ENCODE measurements at places on chromosomes 3 and 15. TPM values are rescaled to one million over a fixed set of nuclear protein-coding genes. Genes with fewer than 3 reads are reported as not detected.
A peak's percentile ranks its signal among the peaks of the same experiment; 100 is the strongest.

Gene ITIH1
- 5.9 TPM for polyA plus RNA-seq

- H3K4me3 ChIP-seq, result no peak overlapping the region
- no peaks in the 10 kb centered on the region for H3K36me3 ChIP-seq
- no peak for DNase-seq
- no peaks in the 10 kb centered on the region for H3K27me3 ChIP-seq
- H3K27ac ChIP-seq, result no peak overlapping the region
Measured at GRCh38 chr15:89077750-89078149, 10.5 kb upstream of the ABHD2 start.

- H3K4me1 ChIP-seq, result peaks cover 84% of the 10 kb centered on the region
- no peak for DNase-seq
- H3K27ac ChIP-seq, result peak overlapping the region; percentile 90
Measured at GRCh38 chr15:66498501-66499386, 1.2 kb upstream of the SNAPC5 start.

DNA sequence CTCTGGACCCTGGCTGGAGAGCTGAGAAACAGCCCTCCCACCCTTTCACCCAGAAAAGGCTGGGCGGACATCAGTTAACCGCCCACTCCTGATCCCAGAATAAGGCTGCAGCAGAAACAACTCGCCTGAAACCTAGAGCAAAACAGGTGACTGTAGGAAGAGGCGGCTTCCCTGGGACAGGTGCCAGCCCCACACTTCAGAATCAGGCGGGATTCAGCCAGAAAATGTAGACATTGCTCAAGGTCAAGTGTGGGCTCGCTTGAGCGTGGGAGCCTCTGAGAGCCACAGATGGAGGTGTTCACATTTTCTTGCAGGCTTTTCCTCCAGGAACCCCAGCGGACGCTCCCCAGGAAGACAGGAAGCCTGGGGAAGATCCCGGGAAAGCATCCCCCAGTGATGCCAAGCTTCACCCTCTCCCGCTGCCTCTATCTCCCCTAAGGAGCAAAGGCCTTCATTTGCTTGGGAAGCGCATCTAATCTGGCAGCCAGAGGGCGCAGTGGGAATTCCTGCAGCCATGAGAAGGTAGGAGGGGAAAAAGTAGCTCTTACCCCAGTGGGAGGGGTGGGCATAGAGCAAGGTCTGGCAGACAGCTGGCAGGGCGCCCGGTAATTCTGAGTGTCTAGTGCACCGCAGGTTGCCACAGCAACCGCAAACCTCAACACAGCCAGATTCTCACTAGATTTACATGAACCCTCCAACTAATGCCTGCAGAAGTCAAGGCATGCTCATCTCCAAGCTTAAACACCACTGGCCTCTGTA is 77.7 kb downstream of the OCA2 start:
- H3K4me1 ChIP-seq, result no peaks in the 10 kb centered on the region
- H3K27me3 ChIP-seq, result no peaks in the 10 kb centered on the region
- H3K27ac ChIP-seq, result no peak overlapping the region

Gene GRIP2
- polyA plus RNA-seq, result 2.5 TPM

- peak overlapping the region; percentile 1 for H3K27ac ChIP-seq
- no peaks in the 10 kb centered on the region for H3K36me3 ChIP-seq
- peaks cover 82% of the 10 kb centered on the region for H3K4me1 ChIP-seq
- DNase-seq, result no peak
- H3K27me3 ChIP-seq, result no peaks in the 10 kb centered on the region
- H3K4me3 ChIP-seq, result no peak overlapping the region
Measured at GRCh38 chr3:136919799-136920580, 37.8 kb upstream of the IL20RB start.

DNA sequence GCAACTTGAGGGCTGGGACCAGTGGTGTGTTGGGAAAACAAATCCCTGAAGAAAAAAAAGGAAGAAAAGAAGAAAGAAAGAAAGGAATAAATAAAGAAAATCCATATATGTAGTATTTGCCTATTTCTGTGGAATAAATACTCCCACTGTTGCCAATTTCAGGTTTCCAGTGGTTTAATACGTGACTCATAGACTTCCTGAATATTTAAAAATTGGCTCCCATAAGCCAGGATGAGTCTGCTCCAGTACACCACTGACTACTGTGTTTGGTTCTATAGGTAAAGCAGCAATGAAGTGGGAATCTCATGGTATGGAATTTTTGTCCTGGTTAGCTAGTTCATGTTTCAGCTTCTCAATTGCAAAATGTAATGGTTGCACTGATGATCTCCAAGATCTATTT is 31.6 kb downstream of the PYDC2 start:
- no peak overlapping the region for H3K4me3 ChIP-seq
- H3K36me3 ChIP-seq, result no peaks in the 10 kb centered on the region
- H3K27ac ChIP-seq, result no peak overlapping the region
- no peak for DNase-seq

DNA sequence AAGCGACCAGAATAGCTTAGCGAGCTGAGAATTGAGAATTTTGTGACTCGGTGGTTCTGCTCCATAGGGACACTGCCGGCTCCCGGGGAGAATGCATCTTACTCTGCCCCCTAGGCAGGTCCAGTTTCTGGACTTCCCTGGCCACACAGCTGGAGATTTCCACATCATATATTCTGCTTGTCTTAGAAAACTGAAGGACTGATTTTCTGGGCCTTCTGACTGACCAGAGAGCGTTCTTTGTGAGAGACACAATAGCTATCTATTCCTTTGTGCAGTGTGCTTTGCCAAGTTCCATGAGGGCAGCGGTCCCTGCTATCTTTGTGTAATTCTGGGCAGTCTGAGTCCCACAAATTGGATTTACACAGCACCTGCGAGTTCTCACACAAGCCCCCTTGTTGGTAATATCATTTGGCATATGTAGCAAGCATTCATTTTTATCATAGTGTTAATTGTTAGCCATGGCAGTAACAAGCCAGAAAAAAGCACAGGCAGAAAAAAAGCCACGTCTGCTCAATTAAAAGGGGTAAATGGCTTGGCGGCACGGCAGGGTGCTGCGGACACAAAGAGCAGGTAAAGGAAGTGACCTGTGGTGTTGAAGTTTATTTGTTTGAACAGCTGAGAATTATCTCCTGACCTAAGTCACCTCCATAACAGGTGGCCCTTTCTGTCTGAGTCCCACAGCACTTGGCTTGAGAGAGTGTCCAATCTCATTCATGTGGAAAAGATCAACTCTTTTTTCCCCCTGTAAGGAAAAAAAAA is 688.7 kb downstream of the TUSC7 start:
- no peak overlapping the region for H3K27ac ChIP-seq
- H3K36me3 ChIP-seq, result no peaks in the 10 kb centered on the region
- H3K4me3 ChIP-seq, result no peak overlapping the region
- no peaks in the 10 kb centered on the region for H3K27me3 ChIP-seq

DNA sequence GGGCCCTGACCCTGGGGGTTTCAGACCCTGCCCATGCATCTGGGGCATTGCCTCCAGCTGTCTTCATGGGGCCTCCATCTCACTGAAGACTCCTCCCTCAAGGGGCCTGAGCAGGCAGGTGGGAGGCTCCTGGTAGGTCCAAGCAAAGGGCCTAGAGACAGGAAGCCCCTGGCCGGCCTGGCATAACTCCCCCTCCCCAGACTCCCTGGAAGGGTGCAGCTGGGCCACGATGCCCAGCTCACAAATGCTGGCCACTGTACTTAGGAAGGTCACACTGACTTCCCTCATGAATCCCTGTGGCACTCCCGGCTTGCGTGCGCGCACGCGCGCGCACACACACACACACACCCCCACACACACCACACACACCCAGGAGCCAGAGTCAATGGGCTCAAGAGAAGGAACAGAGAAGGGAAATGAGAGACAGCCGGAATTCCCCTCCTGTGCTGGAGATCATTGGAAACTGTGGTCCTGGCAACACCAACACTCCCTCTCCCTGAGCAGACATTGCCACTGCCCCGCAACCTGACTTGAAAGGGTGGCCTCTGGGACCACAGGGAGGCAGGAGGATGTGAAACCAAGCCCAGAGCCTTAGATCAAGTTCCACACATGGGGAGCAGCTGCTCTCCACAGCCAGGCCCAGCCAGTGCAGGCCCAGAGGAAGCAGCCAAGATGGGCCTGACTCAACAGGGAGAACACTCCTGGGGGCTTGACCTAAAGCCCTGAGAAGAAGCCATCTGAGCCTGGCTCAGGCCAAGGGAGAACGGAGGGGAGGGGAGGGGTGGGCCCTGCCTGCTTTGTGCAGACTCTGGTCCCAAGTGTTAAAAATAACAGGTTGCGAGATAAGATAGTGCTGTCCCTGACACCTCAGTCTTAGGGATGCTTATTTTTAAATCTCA is 69.7 kb downstream of the SCN5A start:
- H3K4me3 ChIP-seq, result no peak overlapping the region
- no peaks in the 10 kb centered on the region for H3K27me3 ChIP-seq
- no peak overlapping the region for H3K27ac ChIP-seq
- peak; percentile 70 for DNase-seq
- no peaks in the 10 kb centered on the region for H3K36me3 ChIP-seq

Gene P2RY14
- 0.32 TPM for polyA plus RNA-seq

Gene MCTP2
- 7.4 TPM for polyA plus RNA-seq

- no peaks in the 10 kb centered on the region for H3K27me3 ChIP-seq
- no peak overlapping the region for H3K4me3 ChIP-seq
- no peaks in the 10 kb centered on the region for H3K4me1 ChIP-seq
- no peaks in the 10 kb centered on the region for H3K36me3 ChIP-seq
- no peak overlapping the region for H3K27ac ChIP-seq
- no peak for DNase-seq
Measured at GRCh38 chr3:95899494-95899893, 914.9 kb upstream of the EPHA6 start.

Data from spleen (tissue), 13 donors.